ENCODE measurements at places on chromosomes 1 and 21.

- no peak for DNase-seq
Observed at GRCh38 chr1:53686091-53686964, 52.6 kb downstream of the GLIS1 start.

- no peak for DNase-seq
Observed at GRCh38 chr1:29607236-29607635, 370.9 kb downstream of the PTPRU start.

GRCh38 chr1:68204977-68205630, 27.2 kb downstream of the WLS start:
- DNase-seq = no peak

- DNase-seq = no peak
Observed at GRCh38 chr1:107291987-107292386, 151.1 kb downstream of the NTNG1 start.

- DNase-seq = no peak
Observed at GRCh38 chr1:63987014-63987627, 213.3 kb downstream of the ROR1 start.

Data from Caco-2 (cell line).